Right atrium auricular region (tissue), 2 donors: ENCODE measurements at places on chromosomes 2 and 18. TPM values are rescaled to one million over a fixed set of nuclear protein-coding genes. Genes with fewer than 3 reads are reported as not detected.

GRCh38 chr2:173666171-173666888, 298.8 kb downstream of the SP3 start:
- H3K27ac ChIP-seq: no peak overlapping the region
- H3K4me3 ChIP-seq: no peak overlapping the region
- no peaks in the 10 kb centered on the region for H3K4me1 ChIP-seq
- no peaks in the 10 kb centered on the region for H3K36me3 ChIP-seq
- no peak for DNase-seq

Gene B4GALT6
- total RNA-seq: 3.4 TPM

- H3K27me3 ChIP-seq: no peaks in the 10 kb centered on the region
- DNase-seq: no peak
- H3K4me3 ChIP-seq: no peak overlapping the region
- no peak overlapping the region for H3K27ac ChIP-seq
- no peaks in the 10 kb centered on the region for H3K4me1 ChIP-seq
These were observed 59.4 kb upstream of the RPE start for GRCh38 chr2:209942936-209943605.

GRCh38 chr2:134461511-134461910, 207.6 kb downstream of the MGAT5 start:
- H3K4me1 ChIP-seq: peaks cover 5% of the 10 kb centered on the region
- no peak overlapping the region for H3K4me3 ChIP-seq
- no peak overlapping the region for H3K27ac ChIP-seq

DNA sequence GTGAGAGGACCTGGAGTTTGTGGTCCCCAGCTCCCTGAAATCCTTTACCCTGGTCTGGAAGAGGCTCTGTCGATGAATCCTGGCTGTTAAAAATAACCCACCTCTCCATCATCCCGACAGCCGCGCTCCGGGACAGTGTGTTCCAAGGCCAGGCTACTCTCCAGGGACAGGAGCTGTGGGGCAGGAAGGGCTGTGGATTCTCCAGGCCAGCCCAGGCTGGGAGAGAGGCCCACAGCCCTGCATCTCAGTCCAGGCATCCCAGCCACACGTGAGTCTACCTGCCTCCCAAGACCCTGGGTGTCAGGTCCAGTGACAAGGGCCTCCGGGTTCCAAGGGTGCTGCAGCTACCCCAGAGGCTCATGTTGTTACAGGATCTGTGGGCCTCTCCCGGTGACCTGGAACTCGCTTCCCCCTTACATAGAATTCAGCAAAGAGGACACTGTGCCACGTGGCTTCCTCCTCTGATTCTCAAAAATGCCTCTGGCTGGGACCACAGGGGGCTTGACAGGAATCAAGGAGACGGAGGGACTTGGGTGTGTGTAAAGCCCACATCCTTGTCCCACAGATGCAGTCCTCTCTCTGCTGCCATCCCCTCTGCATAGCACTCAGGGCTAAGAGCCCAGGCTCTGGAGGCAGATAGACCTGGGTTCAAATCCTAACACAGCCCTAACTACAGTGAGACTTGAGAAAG, 17.3 kb downstream of the ADRA2B start:
- H3K27ac ChIP-seq: peak overlapping the region; percentile 72
- H3K36me3 ChIP-seq: no peaks in the 10 kb centered on the region
- peak; percentile 63 for DNase-seq

Gene BBS5
- 7.0 TPM for total RNA-seq

DNA sequence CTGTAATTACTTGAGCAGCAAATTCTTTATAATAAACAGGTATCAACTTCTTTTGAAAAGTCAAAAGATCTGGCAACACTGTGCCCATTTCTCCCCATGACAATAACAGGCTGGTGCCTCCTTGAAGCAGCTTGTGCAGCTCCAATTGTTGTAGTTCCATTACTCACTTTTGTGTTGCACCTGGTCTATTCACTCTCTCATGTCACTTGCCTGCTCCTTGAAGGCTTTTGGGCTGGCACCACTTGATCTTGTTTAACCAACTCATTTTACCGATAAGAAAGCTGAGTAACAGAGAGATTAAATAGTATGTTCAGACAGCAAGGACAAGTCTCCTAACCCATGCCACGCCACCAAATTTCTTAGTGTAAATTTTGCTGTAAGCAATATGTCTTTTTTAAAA, 314.5 kb downstream of the OSR1 start:
- no peak overlapping the region for H3K4me3 ChIP-seq
- no peaks in the 10 kb centered on the region for H3K36me3 ChIP-seq
- no peaks in the 10 kb centered on the region for H3K27me3 ChIP-seq
- peaks cover 39% of the 10 kb centered on the region for H3K4me1 ChIP-seq
- no peak for DNase-seq

GRCh38 chr2:62032096-62032495, 126.6 kb downstream of the COMMD1 start:
- no peaks in the 10 kb centered on the region for H3K36me3 ChIP-seq
- DNase-seq: no peak
- H3K27ac ChIP-seq: no peak overlapping the region
- H3K4me1 ChIP-seq: no peaks in the 10 kb centered on the region

GRCh38 chr2:203915256-203915655, 21.3 kb upstream of the ICOS start:
- no peak overlapping the region for H3K4me3 ChIP-seq
- no peak overlapping the region for H3K27ac ChIP-seq
- DNase-seq: no peak
- H3K27me3 ChIP-seq: no peaks in the 10 kb centered on the region
- H3K4me1 ChIP-seq: peaks cover 4% of the 10 kb centered on the region
- no peaks in the 10 kb centered on the region for H3K36me3 ChIP-seq

DNA sequence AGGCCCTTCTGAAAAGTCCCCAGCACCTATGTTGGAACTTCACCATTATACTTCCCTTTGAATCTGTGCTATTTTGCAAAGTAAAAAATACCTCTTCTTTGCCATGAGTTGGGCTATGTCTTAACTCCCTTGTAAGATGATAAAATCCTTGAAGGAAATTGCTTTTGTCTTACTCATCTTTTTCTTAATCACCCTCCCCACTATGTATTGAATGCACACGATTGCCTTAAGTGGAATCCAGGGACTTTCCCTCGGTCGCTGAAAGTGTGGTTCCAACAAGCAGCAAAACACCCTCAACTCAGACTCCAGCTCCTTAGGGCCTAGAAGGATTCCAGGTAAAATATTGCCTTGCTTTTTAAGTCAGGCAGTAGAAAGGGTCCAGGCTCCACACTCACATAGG, 173.2 kb upstream of the ARL4C start:
- no peak overlapping the region for H3K27ac ChIP-seq
- H3K4me3 ChIP-seq: no peak overlapping the region
- H3K4me1 ChIP-seq: no peaks in the 10 kb centered on the region
- no peaks in the 10 kb centered on the region for H3K36me3 ChIP-seq
- H3K27me3 ChIP-seq: no peaks in the 10 kb centered on the region
- no peak for DNase-seq

DNA sequence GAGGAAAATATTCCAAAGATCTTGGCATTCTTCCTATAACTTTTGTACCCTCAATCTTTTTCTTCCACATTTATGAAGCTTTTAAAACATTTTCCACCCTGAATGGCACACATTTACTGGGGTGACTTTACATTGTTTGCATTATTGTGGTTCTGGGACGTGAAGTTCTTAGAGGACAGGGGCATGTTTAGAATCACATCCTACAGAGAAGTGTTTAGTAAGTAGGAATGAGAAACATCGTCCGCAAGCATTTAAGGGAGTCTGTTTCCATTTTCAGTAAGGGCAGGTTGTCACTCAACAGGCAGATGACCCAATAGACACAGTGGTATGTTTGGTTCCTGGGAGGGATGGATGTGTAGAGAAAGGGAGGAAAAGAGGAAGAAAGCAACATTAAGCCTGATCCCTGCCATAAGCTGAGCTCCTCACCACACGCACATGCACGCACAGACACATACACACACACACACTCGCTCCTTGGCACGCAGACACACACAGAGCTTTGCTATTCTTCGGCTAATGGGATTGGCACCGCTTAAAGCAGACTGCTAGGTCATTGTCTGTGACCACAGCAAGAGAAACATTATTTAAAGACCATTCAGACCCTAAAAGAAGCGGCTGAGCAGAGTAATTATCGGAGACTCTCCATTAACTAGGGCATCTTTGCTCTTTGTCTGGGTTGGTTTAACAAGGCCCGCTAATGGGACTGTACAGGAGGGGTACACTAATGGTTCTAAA, 14.2 kb upstream of the PLEKHM3 start:
- no peak for DNase-seq
- no peaks in the 10 kb centered on the region for H3K27me3 ChIP-seq
- H3K4me1 ChIP-seq: no peaks in the 10 kb centered on the region
- H3K27ac ChIP-seq: no peak overlapping the region
- no peak overlapping the region for H3K4me3 ChIP-seq
- H3K36me3 ChIP-seq: no peaks in the 10 kb centered on the region

Gene BOLL
- not detected for total RNA-seq

- H3K27ac ChIP-seq: no peak overlapping the region
- no peak overlapping the region for H3K4me3 ChIP-seq
- no peak for DNase-seq
- peaks cover 16% of the 10 kb centered on the region for H3K4me1 ChIP-seq
- no peaks in the 10 kb centered on the region for H3K27me3 ChIP-seq
These were observed 125.8 kb upstream of the TPO start for GRCh38 chr2:1287427-1287826.

- H3K4me3 ChIP-seq: no peak overlapping the region
- H3K27ac ChIP-seq: no peak overlapping the region
These were observed 86.9 kb upstream of the LMAN1 start for GRCh38 chr18:59446012-59446411.

- H3K36me3 ChIP-seq: no peaks in the 10 kb centered on the region
- H3K27me3 ChIP-seq: no peaks in the 10 kb centered on the region
These were observed 52.7 kb upstream of the SLC14A1 start for GRCh38 chr18:45671321-45671720.

GRCh38 chr2:70932631-70933230, 3.0 kb upstream of the ATP6V1B1 start:
- H3K27me3 ChIP-seq: no peaks in the 10 kb centered on the region
- H3K27ac ChIP-seq: no peak overlapping the region
- H3K36me3 ChIP-seq: no peaks in the 10 kb centered on the region
- DNase-seq: no peak
- no peaks in the 10 kb centered on the region for H3K4me1 ChIP-seq

DNA sequence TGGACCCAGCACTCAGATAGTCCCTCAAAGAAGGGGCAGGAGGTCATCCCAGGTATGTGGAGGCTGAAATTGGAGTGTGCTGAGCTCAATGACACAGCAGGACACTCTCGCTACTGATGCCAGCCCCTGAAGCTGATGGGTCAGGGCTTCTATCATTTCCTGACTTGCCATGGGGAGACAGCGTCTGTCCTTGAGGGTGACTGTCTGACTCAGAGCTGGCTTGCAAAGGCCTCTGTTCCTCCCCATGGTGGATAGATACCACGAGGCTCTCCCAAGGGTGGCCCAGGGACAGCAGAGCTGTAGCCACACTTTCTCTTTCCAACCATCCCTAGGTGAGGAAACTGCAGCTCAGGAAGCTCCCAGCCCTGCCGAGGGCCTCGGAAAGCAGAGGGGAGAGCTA, 10.8 kb downstream of the ALPG start:
- H3K27ac ChIP-seq: no peak overlapping the region
- no peak overlapping the region for H3K4me3 ChIP-seq
- no peaks in the 10 kb centered on the region for H3K36me3 ChIP-seq
- DNase-seq: no peak

GRCh38 chr18:12431561-12431960, 23.8 kb downstream of the PRELID3A start:
- no peak overlapping the region for H3K4me3 ChIP-seq
- H3K27ac ChIP-seq: no peak overlapping the region
- H3K27me3 ChIP-seq: no peaks in the 10 kb centered on the region
- peaks cover 14% of the 10 kb centered on the region for H3K36me3 ChIP-seq
- no peaks in the 10 kb centered on the region for H3K4me1 ChIP-seq
- no peak for DNase-seq

Gene CACNB4
- total RNA-seq: 0.37 TPM

Gene FHOD3
- 114 TPM for total RNA-seq

- H3K4me3 ChIP-seq: no peak overlapping the region
- H3K27ac ChIP-seq: no peak overlapping the region
- H3K27me3 ChIP-seq: no peaks in the 10 kb centered on the region
- H3K36me3 ChIP-seq: no peaks in the 10 kb centered on the region
These were observed 52.4 kb downstream of the WIPF1 start for GRCh38 chr2:174545240-174545639.

DNA sequence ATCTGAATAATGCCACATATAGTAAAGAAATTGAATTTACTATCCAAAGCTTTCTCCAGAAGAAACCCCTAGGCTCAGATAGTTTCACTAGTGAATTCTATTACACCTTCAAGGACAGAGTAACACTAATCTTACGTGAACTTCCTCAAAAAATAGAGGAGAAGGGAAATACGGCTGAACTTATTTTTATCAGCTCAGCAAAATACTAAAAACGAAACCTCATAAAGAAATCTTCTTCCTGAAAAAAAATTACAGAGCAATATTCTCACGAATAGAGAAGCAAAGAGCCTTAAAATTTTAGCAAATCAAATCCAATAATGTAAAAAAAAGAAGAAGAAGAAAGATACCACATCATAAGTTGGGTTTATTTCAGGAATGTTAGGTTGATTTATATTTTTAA, 14.7 kb downstream of the CAPN13 start:
- no peak overlapping the region for H3K4me3 ChIP-seq
- no peak for DNase-seq
- H3K36me3 ChIP-seq: no peaks in the 10 kb centered on the region
- no peak overlapping the region for H3K27ac ChIP-seq
- no peaks in the 10 kb centered on the region for H3K4me1 ChIP-seq
- H3K27me3 ChIP-seq: peaks cover 4% of the 10 kb centered on the region

DNA sequence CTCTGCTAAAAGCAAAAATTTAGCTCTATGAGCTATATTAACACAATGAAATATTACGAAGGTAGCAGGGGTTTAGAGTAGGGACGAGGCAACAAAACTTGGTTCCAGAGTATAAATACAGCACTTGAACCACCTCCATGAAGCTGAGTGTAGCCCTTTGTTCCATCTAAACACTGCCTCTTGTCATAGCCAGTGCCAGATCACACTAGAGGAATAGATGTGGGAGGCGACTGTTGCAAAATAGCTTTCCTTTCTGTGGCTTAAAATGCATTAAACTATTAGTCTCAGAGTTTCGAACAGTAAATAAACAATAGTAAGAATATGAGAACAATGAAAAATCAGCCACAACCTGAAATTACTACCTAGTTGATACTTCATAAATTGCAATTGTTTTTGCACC, 29.8 kb downstream of the PIEZO2 start:
- H3K27ac ChIP-seq: no peak overlapping the region
- no peaks in the 10 kb centered on the region for H3K4me1 ChIP-seq
- DNase-seq: no peak
- H3K27me3 ChIP-seq: no peaks in the 10 kb centered on the region
- no peak overlapping the region for H3K4me3 ChIP-seq

Gene TTC32
- total RNA-seq: 6.6 TPM
